Stimulated activated CD4-positive, alpha-beta T cell treated with anti-CD3 and anti-CD28 coated beads, Interleukin-1b, Interleukin-23, amount 100 ng/mL, for 24 hours (primary cell): ENCODE measurements at places on chromosomes 3 and 15.

DNA sequence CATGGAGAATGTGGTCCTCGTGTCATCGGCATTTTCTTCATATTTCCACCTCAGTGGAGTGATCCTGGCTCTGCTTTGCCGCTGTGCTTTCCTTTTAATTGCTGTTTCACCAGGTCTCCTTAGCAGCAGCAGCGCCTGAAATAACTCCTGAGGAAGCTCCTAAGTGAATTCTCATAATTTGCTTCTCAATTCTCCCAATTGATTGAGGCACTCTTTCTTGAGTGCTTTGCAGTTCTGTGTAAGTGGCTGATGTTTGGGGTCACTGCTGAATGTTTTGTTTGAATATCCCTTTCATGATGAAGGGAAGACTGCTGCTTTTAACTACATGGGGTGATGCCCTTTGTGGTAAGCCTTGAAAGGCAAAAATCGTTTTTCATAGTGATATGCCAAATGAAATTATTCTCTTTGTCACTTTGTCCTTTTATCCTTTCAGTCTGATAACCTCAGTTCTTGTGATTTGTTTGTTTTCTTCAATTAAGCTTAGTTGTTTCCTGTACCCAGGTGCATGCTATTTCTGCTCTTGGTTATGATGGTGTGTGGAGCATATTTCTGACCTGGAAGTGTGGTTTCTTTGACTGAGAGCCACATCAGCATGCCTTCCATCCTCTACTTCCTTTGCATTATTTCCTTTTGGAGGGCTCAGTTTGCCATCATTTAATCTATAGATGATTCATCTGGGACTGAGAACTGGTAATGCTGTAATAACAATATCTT, 36.7 kb downstream of the HMG20A start:
- DNase-seq, result no peak

- no peak for DNase-seq
These were observed 25.7 kb downstream of the CD47 start for GRCh38 chr3:108065096-108065495.

- peak; percentile 14 for DNase-seq
These were observed 36.1 kb downstream of the BNC1 start for GRCh38 chr15:83248151-83249029.

DNA sequence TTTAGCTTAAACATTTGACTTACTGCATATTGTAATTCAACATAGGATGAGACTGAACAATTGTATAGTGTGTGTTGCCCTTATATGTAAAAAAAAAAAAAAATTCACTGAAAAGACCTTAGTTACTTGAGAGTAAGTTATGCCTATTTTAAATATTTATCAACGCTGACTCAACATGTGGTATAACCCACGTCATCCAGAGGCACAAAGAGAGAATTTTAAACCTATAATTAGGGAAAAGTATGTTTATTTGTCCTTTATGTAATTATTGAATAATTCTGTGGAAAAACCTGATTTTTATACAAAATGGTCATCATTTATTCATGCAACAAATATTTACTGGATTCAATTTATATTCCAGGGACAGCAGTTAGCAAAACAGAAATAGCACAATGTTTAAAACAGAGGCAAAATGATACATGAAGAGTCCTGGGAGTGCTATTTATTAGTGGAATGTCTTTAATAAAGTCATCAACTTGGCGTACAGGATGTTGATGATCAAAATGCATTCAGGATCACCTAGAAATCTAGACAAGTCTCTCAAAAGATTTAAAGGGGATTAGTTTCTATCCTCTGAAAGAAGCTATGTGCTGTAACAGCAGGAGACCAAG, 223.7 kb downstream of the PCCB start:
- DNase-seq, result no peak

- no peak for DNase-seq
These were observed 67.5 kb downstream of the SLC49A4 start for GRCh38 chr3:122862381-122862780.

- DNase-seq, result peak; percentile 26
These were observed 61.8 kb downstream of the SLC12A8 start for GRCh38 chr3:125150525-125151441.

DNA sequence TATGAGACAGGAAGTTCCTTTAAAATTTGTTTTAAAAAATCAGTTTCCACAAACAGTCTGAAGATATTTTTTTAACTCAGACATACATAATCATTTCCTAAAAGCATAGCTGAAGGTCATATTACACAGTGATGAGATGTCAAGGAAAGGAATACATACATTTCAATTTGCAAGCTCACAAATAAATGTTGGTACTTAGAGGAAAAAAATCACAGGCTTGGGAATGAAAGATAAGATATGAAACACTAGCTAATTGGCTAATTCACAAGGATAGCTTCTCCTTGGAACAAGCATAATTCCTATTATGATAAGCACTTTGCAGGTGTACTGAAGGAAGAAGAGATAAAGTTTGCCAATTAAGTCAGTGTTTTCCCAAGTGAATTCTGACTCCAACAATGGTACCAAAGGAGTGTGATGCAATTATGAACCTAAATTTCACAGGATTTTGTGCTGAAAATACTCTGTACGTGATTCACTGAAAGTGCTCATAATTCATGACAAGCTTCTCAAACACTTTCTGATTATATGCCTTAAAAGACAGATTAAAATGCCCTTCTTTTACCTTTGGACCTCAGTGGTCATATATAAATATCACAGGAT, 112.4 kb downstream of the FRMD5 start:
- DNase-seq, result no peak

- DNase-seq, result no peak
These were observed 37.2 kb downstream of the AMOTL2 start for GRCh38 chr3:134337071-134337482.

DNA sequence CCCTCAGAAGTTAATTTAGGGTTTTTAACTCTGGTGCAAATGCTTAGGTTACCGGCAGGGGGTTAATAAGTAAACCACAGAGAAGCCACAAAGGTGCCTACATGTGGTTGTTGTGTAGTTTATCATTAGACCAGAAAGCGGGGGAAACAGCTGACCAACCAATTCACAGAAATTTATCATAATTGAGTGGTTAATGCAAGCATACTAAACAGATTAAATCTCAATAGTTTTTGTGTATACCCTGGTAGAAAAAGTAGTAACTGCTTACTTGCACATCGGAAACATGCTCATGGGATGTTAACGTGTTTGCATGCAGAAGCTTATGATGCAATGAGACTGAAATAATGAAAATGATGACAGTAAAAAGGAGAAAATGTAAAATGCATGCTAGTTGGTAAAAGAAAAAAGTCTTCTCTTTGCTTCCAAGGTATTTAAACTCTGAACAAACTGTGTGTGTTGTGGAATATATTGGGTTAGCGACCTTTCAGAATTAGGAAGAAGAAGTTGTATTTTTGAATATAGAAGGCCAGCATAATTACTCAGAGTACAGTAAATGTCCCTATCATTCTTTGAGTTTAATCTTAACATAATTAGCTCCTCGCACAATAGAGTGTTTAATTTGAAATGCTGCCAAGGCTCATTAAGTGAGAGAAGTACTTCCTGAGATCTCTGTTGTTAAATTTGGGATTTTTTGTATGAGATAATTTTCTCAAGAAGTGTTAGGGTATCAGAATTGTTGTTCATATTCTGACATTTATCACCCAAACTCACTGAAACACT, 316.2 kb downstream of the PTPRG start:
- no peak for DNase-seq

DNA sequence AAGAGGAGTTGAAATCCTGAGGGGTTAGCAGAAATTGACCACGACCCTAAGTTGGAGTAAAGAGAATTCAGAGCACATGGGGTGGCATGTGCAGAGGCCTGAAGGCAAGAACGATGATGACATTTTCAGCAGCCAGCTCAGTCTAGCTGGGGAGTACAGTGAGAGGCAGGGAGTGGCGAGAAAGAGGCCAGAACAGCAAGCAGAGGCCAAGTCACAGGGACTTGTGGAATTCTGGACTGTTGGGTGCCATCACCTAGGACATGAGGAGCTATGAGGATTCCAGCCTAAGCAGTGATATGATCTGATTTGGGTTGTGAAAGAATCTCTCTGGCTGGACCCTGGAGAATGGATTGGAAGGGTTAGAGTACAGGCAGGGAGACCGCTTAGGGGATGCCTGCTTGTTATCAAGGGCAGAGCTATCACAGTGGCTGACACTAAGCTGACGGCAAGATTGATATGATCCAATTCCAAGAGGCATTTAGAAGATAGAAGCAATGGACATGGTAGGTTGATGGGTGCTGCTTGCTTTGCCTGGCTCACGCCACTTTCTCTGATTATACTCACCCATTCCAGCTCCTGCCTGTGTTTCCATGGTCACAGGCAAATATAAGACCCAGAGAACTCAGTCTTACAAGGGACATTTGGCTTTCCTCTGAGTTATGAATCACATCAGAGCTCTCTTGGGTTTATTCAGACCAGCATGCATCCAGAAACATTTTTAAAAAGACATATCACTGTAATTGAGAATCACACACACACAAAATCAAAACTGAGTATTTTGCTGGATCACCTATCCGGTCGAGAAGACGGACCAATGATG, 66.4 kb downstream of the LRTM1 start:
- DNase-seq, result no peak

- no peak for DNase-seq
These were observed 507.5 kb upstream of the NR2F2 start for GRCh38 chr15:95822961-95823360.

DNA sequence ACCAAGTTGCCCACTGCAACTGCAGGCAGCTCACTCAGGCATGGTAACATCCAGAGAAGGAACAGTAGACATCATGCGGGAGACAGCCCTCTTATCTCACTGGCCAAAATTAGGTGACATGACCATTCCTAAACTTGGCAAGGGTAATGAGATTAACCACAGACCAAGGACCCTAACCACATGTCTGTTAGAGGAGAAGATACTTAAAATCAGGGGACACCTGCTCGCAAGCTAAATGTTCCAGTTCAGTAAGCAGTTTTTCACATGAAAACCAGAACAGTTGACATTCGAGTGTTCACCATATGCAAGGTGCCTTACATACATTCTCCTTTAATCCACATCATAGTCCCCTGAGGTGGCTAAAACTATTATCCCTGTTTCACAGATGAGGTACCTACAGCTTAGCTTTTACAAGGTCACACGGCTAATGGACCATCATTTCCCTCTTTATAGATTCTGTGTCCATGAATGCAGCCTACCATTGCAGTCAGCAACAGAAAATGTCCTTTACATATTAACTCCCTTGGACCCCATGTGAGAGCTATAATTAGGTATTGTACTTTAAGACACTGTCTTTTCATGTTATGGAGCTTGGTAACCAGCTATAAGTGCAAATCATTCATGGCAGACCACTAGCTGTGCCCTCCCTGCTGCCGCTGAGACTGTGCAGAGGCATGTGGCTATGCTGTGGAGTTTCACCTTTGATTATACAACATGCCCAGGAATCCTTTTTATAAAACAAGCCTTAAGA, 154.1 kb downstream of the LIPC start:
- DNase-seq, result no peak

GRCh38 chr15:89475661-89476060, 20.7 kb downstream of the RHCG start:
- no peak for DNase-seq

DNA sequence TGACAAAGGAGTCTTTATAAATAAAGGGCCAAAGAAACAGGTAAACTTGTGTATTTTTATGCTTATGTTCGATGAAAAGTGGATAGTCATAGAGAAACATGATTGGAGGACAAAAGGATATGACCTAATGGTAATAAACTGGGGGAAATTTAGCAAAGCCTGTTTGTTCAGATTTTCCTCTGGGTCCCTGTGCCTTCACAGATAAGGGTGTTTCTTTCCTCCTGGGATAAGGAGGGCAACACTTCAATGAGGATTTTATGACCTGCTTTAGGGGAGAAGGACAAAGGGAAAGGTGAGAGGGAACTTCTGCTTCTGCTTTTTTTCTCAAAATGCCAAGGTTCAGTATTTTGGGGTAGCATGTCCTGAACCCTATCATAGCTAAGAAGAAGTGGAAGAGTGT, 531.3 kb upstream of the ALCAM start:
- DNase-seq, result no peak

DNA sequence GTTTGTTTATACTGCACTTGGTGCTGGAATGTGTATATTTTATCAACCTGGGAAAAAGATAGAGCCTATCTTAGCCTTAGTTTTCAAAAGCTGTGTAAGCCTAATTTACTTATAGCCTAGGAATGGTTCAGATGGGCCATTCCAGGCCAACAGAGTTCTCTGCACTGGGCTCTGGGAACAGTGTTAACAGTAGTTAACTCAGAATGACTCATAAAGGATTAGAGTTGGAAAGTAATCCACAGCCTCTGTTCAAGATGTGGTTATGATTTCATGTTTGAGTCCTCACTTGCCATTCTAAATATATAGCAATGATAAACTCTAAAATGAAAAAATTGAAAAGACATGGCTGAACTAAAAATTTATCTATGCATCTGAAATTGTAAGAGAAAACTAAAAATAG, 22.6 kb upstream of the PEX5L start:
- no peak for DNase-seq

DNA sequence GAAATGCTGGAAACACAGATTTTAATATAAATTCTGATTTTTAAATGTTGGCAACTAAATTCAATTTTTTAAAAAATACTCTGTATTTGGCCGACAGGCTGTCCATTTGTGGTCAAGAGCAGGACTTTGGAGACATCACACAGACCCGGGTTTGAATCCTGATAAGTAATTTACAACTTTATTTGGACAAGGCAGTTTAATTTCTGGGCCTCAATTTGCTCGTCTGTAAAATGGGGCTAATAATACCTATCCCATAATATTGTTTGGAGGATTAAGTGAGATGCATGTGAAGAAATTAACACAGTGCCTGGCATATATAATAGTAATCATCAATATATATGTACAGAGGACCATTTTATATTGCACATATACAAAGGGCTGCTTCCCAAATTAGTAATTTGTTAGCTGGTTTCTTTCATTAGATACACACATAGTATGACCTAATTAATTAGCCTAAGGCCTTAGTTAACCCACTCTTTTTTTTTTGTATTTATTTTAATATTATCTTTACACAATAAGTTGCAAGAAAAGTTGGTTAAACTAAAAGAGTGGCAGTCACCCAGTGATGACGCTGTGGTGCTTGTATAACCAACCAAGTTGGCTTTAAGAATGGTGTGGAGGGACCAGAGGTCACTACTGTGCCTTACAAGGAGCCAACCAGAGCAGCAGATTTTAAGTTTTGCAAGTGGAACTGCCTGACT, 665 bp downstream of the PIGB start:
- no peak for DNase-seq

DNA sequence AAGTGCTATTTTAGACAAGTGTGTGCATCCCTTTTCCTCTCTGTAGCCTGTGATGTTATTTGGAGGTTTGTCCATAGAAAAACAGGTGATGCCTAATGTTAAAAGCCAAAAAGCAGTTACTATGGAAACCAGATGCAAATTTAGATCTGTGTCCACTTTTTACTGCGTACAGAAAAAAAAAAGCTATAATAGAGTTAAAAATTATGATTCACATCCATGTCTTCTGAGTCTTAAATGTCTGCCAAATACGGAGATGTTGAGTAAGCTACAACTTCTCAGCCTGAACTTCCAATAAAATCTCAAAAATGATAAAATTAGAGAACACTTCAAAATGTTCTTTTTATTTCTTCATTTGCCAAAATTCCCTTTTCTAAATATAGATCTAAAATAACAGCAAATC, 74.2 kb upstream of the GAP43 start:
- no peak for DNase-seq
